Kidney (tissue), 22 donors: ENCODE measurements at places on chromosomes 13 and 19. TPM values are rescaled to one million over a fixed set of nuclear protein-coding genes. Genes with fewer than 3 reads are reported as not detected.
A peak's percentile ranks its signal among the peaks of the same experiment; 100 is the strongest.

GRCh38 chr13:93201992-93202558, 24.5 kb upstream of the GPC6 start:
- H3K4me3 ChIP-seq, result no peak overlapping the region
- no peaks in the 10 kb centered on the region for H3K27me3 ChIP-seq
- H3K36me3 ChIP-seq, result no peaks in the 10 kb centered on the region
- no peak for DNase-seq
- H3K27ac ChIP-seq, result no peak overlapping the region
- no peaks in the 10 kb centered on the region for H3K4me1 ChIP-seq

Gene RNF17
- total RNA-seq, result not detected

- H3K4me3 ChIP-seq, result no peak overlapping the region
- H3K36me3 ChIP-seq, result no peaks in the 10 kb centered on the region
- H3K4me1 ChIP-seq, result no peaks in the 10 kb centered on the region
- no peak overlapping the region for H3K27ac ChIP-seq
- DNase-seq, result no peak
Measured at GRCh38 chr19:43265664-43266025, 3.7 kb downstream of the PSG9 start.

GRCh38 chr13:20719783-20720182, 16.3 kb downstream of the IL17D start:
- no peak overlapping the region for H3K4me3 ChIP-seq
- no peak for DNase-seq
- H3K4me1 ChIP-seq, result no peaks in the 10 kb centered on the region
- no peak overlapping the region for H3K27ac ChIP-seq
- H3K27me3 ChIP-seq, result no peaks in the 10 kb centered on the region

- H3K27me3 ChIP-seq, result no peaks in the 10 kb centered on the region
- no peaks in the 10 kb centered on the region for H3K36me3 ChIP-seq
- H3K27ac ChIP-seq, result no peak overlapping the region
- no peaks in the 10 kb centered on the region for H3K4me1 ChIP-seq
- H3K4me3 ChIP-seq, result no peak overlapping the region
Measured at GRCh38 chr13:25085125-25085742, 10.7 kb upstream of the PABPC3 start.

DNA sequence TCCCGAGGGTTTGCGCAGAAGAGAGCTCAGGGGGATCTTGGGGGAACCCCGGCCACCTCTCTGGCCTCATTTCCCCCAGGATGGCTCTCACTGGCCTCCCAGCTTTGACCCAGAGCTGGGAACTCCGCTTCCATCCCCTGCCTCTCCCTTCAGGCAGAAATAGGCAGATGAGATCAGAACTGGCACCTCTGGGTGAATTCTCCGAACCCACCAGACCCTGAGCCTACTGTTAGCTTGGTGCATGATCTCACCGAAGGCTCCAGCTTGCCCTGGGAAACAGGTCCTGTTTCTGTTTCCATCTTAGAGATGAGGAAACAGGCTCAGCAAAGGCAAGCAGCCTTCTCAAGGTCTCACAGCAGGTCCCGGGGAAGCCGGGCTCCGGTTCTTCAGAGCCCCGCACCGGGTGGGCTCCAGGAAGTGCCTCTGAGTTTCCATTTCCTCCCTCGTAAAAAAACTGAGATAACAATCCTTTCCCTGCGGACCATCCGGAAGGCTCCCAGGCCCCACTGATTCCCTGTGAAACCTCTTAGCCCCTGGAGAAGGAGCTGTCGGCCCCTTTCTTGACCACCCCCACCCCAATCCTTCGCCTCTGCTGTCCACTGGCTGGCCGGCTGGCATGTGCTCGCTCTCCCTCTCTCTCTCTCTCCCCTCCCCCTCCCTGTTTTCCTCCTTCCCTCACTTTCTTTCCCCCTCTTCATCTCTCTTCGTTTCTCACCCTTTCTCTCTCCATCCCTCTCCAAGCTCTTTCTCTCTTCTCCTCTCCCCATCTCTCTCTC, 2.1 kb downstream of the NECTIN2 start:
- no peak for DNase-seq
- no peaks in the 10 kb centered on the region for H3K36me3 ChIP-seq
- H3K4me1 ChIP-seq, result peaks cover 4% of the 10 kb centered on the region
- H3K27ac ChIP-seq, result peak overlapping the region; percentile 95
- no peaks in the 10 kb centered on the region for H3K27me3 ChIP-seq
- peak overlapping the region; percentile 95 for H3K4me3 ChIP-seq

- peaks cover 3% of the 10 kb centered on the region for H3K4me1 ChIP-seq
- H3K27me3 ChIP-seq, result no peaks in the 10 kb centered on the region
- H3K4me3 ChIP-seq, result no peak overlapping the region
- peak; percentile 45 for DNase-seq
Measured at GRCh38 chr19:55638864-55639359, 1.9 kb upstream of the ZNF580 start.

Gene BRME1
- 1.8 TPM for total RNA-seq

DNA sequence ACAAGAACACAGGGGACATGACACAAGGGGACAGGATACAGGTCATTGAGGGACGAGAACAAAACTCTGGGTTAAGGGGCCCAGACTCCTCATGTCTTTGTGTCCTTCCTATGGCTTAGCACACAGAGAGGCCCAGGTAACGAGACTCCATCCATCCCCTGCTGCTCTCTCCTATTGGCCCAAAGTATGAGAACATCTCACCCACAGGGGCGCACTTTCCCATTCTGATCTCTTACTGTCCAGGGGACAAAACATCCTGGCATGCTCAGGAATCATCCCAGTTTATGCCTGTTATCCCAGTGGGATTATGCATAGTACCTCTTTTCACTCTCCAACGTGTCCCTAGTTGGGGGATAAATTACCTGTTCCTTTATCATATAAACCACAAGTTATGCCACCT, 19.2 kb downstream of the C13orf42 start:
- H3K27ac ChIP-seq, result no peak overlapping the region
- no peaks in the 10 kb centered on the region for H3K36me3 ChIP-seq
- H3K27me3 ChIP-seq, result no peaks in the 10 kb centered on the region

- H3K4me1 ChIP-seq, result no peaks in the 10 kb centered on the region
- no peaks in the 10 kb centered on the region for H3K36me3 ChIP-seq
- H3K27ac ChIP-seq, result no peak overlapping the region
- no peaks in the 10 kb centered on the region for H3K27me3 ChIP-seq
- no peak for DNase-seq
Measured at GRCh38 chr19:38047641-38048040, 140.6 kb downstream of the SIPA1L3 start.

GRCh38 chr19:13082192-13083007, 20.3 kb downstream of the LYL1 start:
- DNase-seq, result peak; percentile 75
- H3K27ac ChIP-seq, result no peak overlapping the region
- no peaks in the 10 kb centered on the region for H3K36me3 ChIP-seq
- H3K4me1 ChIP-seq, result peaks cover 8% of the 10 kb centered on the region
- no peak overlapping the region for H3K4me3 ChIP-seq

DNA sequence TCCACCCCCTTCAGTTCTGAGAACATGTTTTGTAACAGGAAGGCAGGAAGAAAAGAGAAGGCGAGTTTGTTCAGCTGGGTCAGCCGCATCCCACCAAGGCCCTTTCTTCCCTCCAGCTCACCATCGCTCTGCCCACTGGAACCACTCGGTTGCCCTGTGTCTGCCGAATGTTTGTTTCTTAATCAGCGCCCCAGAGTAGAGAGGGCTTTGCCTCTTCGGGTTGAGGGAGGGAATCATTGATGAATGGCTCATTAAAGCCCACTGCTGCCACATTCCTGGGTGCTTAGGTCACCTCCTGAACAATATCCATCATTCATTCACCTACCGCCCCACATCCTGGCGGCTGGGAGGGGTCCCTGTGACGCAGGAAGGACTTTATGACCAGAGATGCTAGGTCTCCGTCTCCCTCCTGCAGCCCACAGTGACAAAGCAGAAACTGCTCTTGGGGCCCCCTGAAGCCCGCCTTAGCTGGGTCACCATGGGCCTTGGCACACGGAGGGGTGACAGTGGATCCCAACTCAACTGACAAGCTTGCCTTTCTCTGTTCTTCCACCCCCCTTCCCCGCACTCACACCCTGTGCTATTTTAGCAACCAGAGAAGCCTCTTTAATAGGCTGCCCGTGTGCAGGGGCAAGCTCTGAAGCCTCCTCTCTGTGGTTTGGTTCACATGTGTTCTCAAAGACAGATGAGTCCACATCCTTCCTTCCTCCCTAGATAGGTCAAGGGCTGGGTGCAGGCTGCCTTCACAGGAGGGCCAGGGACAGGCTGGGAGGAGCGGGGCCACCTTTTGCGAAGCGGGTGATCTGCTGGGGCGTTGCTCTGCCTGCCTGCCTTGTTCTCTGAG, 46.2 kb downstream of the ACTN4 start:
- DNase-seq, result peak; percentile 87
- no peaks in the 10 kb centered on the region for H3K36me3 ChIP-seq
- no peak overlapping the region for H3K4me3 ChIP-seq
- peak overlapping the region; percentile 96 for H3K27ac ChIP-seq
- H3K4me1 ChIP-seq, result peaks cover 77% of the 10 kb centered on the region

Gene RDH8
- not detected for total RNA-seq
